Pulmonary artery endothelial cell (primary cell): ENCODE measurements at places on chromosomes 5 and 9. TPM values are rescaled to one million over a fixed set of nuclear protein-coding genes. Genes with fewer than 3 reads are reported as not detected.
A peak's percentile ranks its signal among the peaks of the same experiment; 100 is the strongest.

The GRXCR2 gene
- not detected in 2 replicates for total RNA-seq

DNA sequence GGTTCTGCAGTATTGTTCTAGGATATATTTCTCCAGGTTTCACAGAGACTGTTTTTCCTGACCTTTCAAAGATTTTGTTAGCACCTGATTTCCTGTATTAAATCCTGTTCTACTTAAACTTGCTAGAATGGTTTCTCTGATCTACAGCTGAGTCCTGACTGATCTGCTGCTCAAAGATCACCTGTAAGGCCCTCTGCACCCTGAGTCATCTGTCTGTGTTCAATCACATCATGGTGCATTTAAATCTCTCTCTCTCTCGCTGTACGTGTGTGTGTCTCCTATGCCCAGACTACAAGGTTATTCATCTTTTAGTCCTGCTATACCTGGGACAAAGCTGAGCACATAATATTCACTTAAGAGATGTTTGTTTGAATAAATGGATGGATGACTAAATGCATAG, 13.3 kb upstream of the C5orf63 start:
- no peak for DNase-seq

GRCh38 chr5:88667496-88668201, 215.3 kb downstream of the MEF2C start:
- DNase-seq, result no peak

- DNase-seq, result no peak
Measured at GRCh38 chr5:81763294-81763928, 12.5 kb upstream of the SSBP2 start.

DNA sequence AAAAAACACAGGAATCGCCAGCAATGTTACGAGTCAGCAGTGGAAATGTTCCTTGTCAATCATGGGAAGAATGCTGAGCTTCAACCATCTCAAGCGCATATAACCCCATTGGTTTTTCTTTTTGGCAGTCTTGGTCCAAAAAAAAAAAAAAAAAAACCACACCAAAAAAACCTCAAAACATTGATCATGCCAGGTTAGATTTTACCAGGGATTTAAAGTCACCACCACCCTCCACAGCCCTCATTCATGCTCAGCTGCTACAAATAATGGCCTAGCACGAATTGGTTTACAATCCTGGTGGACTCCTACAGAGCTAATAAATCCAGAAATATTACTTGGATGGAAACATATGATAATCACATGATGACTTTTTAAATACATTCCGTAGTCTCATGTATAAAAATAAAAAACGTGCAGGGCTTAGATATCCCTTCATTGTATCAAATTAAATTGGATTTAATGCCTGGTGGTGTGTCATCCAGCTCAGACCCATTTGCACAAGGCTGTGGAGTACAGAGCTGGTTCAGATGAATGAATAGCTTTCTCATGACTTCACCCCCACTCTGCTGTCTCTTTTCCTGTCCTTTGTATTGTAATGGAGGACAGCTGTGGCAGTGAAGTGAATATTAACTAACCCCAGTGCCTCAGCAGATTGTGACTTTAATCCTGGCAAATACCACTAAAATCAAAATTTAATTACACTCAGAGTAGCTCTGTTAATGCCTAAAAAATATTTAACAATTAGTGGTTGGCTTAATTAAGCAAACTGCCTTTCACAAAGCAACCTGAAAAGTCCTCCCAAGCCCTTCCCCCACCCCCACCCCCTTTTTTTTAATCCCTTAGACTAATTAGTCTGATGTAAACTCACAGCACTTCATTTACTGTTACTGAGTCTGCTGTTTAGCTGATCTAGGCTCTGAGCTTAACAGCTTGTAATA, 626.5 kb upstream of the ZNF608 start:
- peak; percentile 15 for DNase-seq

- no peak for DNase-seq
Measured at GRCh38 chr5:125336401-125336800, 590.0 kb upstream of the ZNF608 start.

GRCh38 chr9:882416-882924, 41.0 kb downstream of the DMRT1 start:
- no peak for DNase-seq

The TOR1A gene
- total RNA-seq, result 32.6 and 39.3 TPM in 2 replicates

DNA sequence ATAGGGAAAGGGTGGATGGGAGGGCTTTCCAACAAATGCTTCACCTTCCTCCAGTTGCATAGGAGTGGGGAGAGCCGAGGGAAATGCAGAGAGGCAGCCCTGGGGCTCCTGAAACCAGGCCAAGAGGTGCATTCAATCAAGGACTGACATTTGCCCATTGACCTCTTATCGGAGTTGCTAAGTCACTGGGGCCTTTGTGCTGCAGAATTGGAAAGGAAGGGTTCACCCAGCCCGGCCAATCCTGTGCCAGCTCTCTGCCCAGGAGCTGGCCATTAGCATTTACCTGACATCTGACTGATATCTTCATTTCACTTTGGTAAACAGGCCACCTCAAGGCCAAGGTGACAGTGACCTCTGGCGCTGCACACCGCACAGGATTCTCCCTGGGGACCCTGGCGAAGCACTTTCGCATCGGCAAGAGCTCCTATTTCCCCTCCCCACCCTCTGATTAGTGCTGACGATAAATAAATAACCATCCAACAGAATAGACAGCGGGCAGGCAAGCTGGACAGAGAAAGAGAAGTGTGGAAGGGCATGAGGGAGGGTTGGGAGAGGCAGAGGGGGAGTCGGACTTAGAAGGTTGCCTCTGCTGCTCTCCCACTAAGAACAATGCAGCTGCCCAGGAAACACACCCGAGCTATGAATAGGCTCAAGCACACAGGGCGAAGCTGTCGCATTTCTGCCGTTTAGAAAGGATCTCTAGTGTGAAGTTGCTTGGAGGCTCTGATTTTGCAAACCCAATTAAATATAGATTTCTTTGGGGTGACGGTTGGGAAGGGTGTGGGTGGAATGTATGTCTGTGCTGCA, 57.0 kb upstream of the BOD1 start:
- no peak for DNase-seq

GRCh38 chr9:26175264-26175663, 497.0 kb upstream of the TUSC1 start:
- DNase-seq, result no peak

DNA sequence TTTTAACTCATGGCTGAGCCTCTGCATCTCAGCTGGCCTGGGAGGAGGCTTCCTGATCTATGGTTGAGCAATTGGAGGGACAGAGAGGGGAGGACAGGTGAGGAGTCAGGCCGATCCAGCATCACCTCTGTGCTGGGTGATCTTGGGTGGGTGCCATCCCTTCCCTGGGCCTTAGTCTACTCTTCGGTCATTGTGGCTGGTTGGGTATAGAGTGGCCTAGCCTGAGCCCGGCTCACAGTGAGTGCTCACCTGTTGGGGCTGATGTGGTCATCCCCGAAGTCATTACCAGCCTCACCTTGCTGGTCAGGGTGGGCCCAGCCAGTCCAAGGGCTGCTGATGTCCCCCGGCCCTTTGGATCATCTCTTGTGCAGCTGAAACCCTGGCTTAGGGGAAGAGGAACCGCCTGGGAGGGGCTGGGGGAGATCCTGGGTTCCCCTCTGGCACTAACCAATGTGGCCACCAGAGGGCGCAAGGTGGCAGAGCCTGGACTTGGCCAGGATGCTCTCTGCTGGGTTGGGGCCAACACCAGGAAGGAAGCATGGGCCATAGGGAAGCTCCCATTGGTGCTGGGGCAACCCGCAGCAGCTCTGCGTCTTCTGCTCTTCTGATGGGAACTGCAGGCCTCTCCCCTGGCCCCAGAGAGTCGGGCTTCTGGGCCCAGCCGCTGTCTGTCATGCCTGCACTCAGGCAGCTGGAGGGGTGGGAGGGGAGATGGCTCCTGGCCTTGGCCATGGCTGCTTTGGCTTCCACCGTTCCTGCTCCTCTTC, 17.3 kb upstream of the ODF2 start:
- DNase-seq, result peak; percentile 58
